ENCODE measurements at places on chromosomes 7 and 10.

GRCh38 chr10:91800756-91801155, 2.5 kb downstream of the TNKS2 start:
- no peak for DNase-seq

DNA sequence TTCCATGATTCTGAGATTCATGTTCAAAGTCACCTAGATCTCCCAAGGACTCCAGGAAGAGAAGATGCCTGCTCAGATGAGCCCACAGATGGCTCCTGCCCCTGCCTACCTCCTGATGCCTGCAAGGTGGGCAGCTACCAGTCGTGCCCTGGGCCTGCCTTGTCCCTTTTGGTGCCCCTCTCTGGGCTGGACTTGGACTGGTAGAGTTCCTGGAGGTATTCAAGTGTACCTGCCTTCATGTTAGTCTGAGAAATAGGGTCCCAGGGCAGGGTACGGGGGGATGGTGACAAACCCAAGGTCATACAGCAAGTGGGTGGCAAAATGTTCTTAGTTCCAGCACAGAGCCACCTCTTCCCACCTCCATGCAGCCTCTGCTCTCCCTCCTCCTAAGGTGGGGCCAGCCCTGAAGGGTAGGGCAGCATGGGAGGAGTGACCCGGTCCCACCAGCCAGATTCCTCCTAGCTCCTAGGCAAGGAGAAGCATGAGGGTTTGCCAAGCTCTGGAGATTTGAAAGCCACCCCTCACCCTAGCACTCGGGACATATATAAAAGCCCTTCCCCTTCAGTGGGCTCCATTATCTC, 80.8 kb upstream of the UNC5B start:
- DNase-seq: no peak

DNA sequence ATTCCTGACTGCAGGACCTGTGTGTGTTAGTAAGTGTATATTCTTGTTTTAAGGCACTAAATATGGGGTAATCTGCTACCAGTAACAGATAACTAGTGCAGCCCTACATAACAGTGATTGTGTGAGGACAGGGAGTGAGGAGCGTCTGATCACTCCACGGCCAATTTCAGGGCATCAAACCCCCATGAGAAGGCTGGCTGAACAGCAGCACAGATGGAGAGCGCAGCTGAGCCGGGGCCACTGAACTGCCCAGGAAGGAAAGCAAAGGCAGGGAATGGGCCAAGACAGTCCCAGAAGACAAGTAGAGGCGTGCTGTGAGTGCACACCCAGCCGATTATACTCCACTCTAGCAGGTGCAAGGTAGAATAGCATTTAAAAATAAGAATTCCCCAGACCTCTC, 157.1 kb upstream of the CHST15 start:
- no peak for DNase-seq

DNA sequence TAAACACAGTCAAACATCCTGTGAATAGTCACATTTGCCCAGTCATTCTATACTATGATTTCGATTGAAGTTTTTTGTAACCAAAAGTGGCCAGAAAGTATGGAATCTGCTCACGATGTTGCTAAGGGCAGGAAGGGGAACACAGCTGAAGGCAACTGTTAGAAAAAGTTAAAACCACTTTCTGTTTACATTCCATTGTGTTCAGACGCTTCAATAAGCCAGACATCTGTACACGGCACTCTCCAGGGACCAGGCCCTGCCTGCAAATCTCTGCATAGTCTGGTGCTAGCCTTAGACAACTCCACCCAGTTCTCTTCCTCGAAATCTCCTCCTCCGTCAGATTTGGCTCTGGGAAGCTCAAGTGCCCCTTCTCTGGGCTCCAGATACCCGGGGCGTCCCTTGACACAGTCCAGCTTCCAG, 17.1 kb upstream of the TMEM120A start:
- peak; percentile 80 for DNase-seq

- DNase-seq: no peak
Measured at GRCh38 chr7:69922026-69922803, 323.9 kb downstream of the AUTS2 start.
